ENCODE measurements at places on chromosomes 4 and X.

- ATAC-seq = no peak
Observed at GRCh38 chr4:57190601-57191481, 80.7 kb upstream of the IGFBP7 start.

DNA sequence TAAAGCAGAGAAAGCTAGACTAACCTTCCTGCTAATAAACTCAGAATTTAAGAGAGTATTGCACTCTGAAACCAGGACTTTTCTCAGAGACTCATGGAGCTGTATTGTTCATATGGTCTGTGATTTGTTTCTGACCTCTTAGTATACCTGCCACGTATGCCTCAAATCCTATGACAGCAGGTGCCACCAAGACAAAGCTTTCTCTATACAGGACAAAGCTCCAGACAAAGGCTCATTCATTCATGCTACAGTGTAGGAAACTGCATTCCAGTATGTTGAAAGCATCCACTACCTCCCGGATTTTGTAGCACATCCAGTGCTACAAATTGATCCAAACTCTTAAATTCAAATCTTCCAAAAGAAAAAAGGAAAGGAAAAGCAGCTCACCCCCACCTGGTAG lies 178.3 kb downstream of the CHIC2 start:
- no peak for ATAC-seq

GRCh38 chr4:5800496-5800895 lies 89.5 kb downstream of the EVC start:
- ATAC-seq = no peak

- no peak for ATAC-seq
Observed at GRCh38 chr4:113749178-113749577, 12.4 kb downstream of the CAMK2D start.

GRCh38 chrX:131985526-131986049 lies 37.5 kb upstream of the STK26 start:
- no peak for ATAC-seq

GRCh38 chr4:30903502-30904214 lies 183.5 kb downstream of the PCDH7 start:
- ATAC-seq = no peak

- ATAC-seq = no peak
Observed at GRCh38 chrX:66766318-66766717, 127.4 kb upstream of the EDA2R start.

- peak; percentile 94 for ATAC-seq
Observed at GRCh38 chr4:169410839-169411770, 140.3 kb upstream of the SH3RF1 start.
